ENCODE measurements at places on chromosomes 7 and 10. TPM values are rescaled to one million over a fixed set of nuclear protein-coding genes. Genes with fewer than 3 reads are reported as not detected.

DNA sequence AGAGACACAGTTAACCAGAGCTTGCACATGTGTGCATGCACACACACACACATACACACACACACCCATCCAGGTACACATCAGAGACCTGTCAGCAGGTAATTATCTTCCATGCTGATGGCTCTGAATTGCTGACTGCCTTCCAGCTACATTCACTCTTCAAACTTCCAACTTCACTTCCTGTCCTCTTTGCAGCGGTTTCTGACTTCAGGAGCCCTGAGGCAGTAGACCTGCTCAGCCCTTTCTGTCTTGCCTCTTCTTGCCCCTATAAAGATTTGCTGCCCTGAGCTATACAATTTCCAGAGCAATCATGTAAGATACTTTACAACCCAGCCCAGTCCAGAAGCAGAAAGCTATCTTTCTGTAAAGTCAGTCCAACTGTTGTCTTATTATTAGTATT, 310.2 kb downstream of the FGFR2 start:
- DNase-seq, result no peak

DNA sequence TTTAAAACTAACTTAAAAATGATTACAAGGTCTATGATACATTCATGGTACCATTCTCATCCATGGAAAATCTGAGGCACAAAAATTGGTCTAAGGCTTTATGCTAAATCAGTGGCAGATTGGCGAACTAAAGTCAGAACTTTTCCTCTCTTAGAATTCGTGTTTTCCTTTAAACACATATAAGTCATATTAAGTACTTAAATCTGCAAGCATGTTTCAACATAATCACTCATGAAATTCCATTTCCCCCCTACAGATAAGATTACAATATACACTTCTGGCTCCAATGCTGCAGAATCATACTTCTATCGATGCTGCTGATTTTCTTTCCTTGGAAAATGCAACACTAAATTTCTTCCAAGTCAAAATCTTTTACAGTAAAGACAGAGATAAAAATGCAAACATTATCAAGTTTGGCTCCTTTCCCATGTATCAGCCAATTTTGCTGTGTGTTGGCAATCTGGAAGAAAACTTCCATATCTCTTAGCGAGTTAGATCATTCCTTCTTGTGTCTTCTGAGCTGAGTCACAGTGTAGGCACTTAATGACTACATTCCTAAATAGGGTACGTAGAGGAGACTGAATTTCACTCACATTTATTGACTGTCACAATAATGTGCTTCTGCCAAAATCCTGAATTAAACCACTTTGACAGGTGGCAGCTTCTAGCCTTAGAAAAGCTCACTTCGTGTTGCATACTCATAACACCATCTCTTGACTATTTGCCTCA, 76.4 kb upstream of the LRRC17 start:
- no peak for DNase-seq

- no peak for DNase-seq
Measured at GRCh38 chr7:3975371-3975770, 674.3 kb downstream of the SDK1 start.

DNA sequence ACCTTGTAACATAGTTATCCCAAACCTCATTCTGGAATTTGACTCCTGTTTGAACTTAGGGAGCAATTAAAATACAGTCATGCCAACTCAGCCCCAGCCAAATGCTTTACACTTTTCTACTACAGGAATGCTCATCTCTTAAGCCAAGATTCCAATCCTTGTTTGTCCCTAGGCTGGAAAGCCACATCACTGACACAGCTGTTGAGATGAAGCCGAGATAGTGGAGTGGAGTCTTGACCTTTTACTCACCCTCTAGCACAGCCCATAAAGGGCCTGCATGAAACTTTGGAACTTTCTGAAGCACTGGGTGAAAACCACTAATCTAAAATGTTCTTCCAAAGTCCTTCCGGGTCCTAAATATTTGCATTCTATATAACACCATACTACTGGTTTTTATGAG, 247.3 kb downstream of the ETV1 start:
- DNase-seq, result no peak

The METTL27 gene
- total RNA-seq, result 3.8 TPM
